Liver (tissue), 10 donors: ENCODE measurements at places on chromosomes 16 and 17. TPM values are rescaled to one million over a fixed set of nuclear protein-coding genes. Genes with fewer than 3 reads are reported as not detected.

DNA sequence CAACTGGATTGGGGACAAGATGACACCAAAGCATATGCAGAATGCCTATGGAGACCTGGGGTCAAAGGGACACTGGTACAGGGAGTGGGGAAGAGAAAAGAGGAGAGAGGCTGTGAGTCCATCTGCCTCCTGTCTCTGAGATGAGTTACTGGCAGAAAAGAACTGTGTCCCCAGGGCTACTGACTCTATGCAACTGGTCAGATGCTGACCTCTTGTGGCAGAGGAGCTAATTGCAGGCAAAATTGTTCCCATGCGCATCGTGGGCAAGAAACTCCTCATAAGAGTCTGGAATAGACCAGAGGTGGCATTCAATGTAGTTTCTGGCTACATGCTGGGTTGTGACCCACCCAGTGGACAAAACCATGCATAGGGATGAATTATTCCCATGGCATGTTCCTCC is 26.1 kb upstream of the MLKL start:
- peak; percentile 46 for DNase-seq

GRCh38 chr16:85103114-85104079 is 8.9 kb downstream of the CIBAR2 start:
- no peak for DNase-seq

DNA sequence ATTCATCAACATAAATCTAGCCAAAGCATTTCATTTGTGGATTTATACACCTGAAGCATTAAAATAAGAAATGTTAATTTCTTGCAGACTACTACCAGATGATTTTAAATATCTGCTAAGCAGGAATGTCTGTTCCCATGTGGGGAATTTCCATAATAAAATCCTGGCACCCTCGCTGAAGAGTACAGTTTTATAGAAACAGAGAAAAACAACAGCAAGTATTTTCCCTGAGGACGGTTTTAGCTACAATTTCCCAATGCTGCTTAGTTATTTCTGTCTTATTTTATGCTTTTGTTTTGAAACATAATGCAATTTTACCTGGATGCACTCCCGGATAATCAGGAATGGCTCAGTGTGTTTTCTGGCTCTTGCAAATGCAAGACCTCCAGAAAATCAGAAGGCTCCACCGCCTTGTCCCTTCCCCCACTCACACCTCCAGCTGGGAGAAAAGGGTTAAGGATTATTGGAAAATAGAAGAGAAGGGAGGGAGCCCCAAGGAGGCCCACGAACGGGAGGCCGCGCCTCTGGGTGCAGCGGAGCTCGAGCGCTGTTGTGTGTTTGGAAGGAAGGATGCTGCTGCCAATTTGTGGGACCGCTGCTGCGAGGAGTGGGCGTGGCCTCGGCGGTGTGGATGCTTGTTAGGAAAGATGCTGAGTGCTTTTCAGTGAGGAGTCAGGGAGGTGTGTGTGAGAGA is at the start of gene CNTNAP4:
Gene CNTNAP4 (plus strand): TSS at position 657 of the 694 bp plus-strand sequence. CDS start 262 bp downstream, outside the sequence.
- no peak for DNase-seq

DNA sequence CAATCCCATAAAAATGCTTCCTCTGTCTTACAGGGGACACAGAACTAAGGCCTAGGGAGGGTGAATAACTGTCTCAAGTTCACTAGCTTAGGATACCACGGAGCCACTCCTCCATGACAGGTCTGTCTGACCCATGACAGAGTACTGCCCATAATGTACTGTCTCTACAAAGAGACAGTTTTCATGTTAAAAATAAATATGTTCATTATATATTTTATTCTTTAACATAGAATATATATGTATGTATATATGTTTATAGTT is 28.3 kb upstream of the DYNLRB2 start:
- DNase-seq: no peak

- peak; percentile 67 for DNase-seq
Measured at GRCh38 chr16:30054959-30055553, 10.5 kb upstream of the ALDOA start.

DNA sequence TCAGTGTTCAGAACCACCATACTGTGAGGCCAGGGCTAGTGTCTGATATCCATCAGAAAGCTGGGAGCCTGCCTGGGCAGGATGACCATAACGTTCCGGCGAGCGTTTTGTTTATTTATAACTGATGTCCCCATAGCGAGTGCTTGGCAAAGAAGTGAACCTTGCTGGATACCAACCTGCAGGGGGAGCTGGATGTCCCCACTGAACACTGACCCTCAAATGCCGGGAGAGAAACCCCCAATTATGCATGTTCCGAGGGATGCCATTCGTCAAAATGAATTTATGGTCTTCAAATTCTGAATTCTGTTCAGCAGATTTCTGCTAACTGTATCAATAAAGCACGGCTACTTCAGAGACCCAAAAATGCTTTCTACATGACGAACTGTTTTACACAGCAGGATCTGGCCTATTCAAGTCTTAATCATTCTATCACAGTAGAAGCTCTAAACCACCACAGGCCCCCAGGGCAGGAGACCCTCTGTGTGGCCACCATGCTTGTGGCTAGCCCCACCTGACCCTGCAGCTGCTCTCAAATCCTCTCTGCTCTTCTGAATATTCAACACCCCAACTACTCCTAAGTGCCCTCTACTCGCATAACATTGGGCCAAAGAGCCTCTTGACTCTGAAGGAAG is 15.2 kb downstream of the MED24 start:
- DNase-seq: no peak

DNA sequence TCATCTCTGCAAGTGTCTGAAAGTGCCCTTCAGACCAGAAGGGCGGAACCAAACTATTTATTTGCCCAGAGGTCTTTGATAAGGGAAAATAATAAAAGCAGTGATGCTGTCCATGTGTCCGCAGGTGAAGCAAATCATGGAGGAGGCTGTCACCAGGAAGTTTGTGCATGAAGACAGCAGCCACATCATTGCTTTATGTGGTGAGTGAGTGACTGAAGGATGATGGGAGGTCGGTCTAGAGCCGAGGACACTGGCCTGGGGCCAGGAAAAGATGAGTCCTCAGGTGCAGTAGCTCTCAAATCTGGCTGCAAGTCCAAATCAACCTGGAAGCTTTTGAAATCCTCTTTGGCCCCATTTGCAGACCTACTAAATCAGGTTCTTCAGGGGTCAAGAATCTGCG is 6.1 kb downstream of the SGSM2 start:
- no peak for DNase-seq

DNA sequence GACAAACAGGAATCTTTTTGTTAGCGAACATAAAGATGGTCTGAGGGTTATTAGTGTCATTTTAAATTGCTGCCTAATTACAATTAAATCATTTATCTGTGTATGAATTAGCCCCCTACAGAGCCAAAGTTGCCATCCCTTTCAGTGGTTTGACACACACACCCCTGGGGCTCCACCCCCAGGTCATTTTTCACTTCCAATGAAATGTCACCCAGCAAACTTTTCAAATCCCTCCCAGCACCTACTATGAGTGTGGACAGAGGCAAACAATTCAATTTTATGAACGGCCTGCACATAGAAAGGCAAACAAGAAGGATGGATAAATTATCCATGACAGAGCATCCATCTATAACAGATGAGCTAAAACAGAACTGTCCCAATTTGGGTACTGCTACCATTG is 2.4 kb downstream of the MYH10 start:
- DNase-seq: no peak

DNA sequence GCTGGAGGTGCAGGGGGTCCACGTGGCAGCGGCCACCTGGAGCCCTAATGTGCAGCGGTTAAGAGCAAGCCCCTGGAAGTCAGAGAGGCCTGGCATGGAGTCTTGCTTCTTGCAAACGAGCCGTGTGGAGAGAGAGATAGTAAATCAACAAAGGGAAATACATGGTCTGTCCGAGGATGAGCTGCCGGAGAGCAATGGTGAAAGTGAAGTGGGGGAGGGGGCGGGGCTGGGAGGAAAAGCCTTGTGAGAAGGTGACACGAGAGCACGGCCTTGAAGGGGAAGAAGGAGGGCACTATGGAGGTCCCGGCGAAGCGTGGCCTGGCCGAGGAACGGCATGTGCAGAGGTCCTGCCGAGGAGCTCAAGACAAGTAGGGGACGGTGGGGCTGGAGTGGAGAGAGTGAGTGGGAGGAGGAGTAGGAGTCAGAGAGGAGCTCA is 6.0 kb upstream of the SERPINF1 start:
- DNase-seq: no peak

DNA sequence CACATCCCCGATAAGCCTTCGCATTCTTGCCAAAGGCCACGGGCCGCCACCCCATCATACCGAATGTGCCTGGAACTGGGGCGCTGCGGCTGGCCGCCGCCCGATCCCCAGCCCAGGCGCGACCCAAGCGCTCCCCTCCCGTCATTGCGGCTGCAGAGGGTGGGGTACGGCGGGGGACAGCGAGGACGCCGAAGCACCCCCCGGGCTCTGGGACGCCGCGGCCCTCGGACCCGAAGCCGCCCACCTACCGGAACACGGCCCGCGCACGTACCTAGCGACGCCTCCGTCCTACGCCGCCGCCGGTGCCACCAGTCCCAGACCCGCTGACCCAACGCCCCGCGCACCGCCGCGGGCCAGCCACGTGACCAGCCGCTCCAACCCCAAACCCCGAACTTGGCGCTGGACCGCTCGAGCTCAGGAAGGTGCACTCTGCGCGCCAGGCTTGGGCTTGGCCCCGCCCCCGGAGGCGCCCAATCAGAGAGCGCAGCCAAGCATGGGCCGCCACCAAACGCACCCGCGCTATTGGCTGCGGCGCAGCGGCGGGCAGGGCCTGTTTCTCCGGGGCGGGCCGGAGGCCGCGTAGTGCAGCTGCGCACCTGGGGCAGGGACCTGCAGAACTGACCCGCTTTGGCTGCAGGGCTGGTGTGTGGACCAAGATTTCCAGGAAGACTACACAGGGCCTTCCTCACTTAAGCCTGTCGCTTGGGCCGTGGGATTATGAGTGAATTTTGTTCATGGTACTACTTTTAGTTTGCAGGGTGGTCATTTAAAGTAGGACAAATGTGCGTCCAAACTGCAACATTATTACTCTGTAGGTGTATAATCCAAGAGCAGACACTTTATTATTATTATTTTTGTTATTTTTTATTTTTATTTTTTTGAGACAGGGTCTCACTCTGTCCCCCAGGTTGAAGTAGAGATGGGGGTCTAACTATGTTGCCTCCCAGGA is at the start of gene SHMT1:
Gene SHMT1 (minus strand): TSS at position 450 of the 949 bp plus-strand sequence. CDS start 7,569 bp downstream, outside the sequence.
- DNase-seq: peak; percentile 93

- DNase-seq: no peak
Measured at GRCh38 chr17:67557921-67558320, 159.8 kb upstream of the NOL11 start.

- no peak for DNase-seq
Measured at GRCh38 chr17:49061524-49061943, 64.3 kb downstream of the IGF2BP1 start.

- DNase-seq: no peak
Measured at GRCh38 chr16:86289304-86289703, 221.0 kb upstream of the FOXF1 start.

- DNase-seq: no peak
Measured at GRCh38 chr17:83079766-83080578, 563 bp downstream of the METRNL start.

GRCh38 chr17:62761884-62762283 is 46.2 kb downstream of the MARCHF10 start:
- no peak for DNase-seq

GRCh38 chr16:89697616-89698331 is 3.7 kb downstream of the SPATA2L start:
- DNase-seq: no peak

- DNase-seq: no peak
Measured at GRCh38 chr17:77497578-77497934, 356.8 kb downstream of the SEC14L1 start.

GRCh38 chr17:82204831-82205719 is 7.6 kb downstream of the CCDC57 start:
- no peak for DNase-seq

GRCh38 chr16:57610611-57611010 is 17.8 kb upstream of the ADGRG1 start:
- DNase-seq: no peak

GRCh38 chr17:73773702-73774101 is 129.5 kb upstream of the SDK2 start:
- DNase-seq: no peak

- no peak for DNase-seq
Measured at GRCh38 chr17:74574489-74575142, 7.3 kb upstream of the CD300H start.

- no peak for DNase-seq
Measured at GRCh38 chr16:86917471-86918365, 339.4 kb downstream of the FOXL1 start.

DNA sequence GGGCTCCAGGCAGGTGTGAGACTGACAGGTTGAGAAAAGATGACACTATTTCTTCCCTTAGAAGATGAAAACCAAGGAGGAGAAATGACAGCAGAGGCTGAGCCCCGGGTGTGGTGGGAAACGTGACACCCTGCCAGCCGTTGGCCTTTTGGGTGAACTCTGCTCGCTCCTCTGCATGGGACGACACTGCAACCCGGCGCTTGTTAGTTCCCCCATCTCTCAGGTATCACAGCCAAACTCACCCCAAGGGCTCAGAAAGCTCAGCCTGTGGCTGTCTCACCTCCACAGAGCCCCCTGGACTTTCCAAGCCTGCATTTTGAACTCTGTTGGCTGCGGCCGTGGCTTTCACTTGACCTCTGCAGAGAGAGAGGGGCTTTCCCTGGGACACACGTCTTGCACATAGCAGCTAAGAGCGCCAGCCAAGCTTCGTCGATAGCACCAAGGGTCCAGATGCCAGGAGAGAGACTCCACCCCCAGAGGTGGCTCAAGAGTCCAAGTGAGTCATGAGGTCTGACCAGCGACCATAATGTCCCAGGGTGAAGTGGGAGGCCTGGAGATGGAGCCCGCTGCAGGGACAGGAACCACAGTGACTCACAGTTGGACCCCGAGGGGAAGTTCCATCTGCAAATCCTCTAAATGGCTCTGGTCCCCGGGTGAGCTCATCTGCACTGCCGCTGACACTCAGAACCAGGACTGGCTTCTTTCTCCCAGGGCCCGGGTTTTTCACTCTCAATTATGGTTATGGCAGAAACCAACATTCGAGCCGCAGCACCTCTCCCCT is 301.9 kb downstream of the SOX9 start:
- no peak for DNase-seq

DNA sequence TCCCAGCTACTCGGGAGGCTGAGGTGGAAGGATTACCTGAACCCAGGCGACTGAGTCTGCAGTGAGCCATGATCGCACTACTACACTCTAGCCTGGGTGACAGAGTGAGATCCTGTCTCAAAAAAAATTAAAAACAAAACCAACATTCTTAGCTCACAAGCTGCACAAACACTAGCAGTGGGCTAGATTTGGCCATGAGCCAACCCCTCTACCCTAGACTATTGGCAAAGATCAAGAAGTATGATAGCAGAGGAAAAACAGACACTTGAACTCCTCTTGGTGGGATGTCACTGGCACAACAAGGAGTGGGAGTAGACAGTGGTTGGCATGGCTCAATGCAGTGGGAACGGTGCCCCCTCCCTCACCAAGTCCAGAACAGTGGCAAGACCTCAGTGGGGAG is 19.6 kb upstream of the RIPOR1 start:
- no peak for DNase-seq

TERB1 gene
- total RNA-seq: 0.08 TPM

TOX3 gene
- 2.1 TPM for total RNA-seq

VMO1 gene
- total RNA-seq: 1.7 TPM

MMP2 gene
- total RNA-seq: 4.6 TPM

ITGAX gene
- total RNA-seq: 2.5 TPM

GPR142 gene
- total RNA-seq: not detected

C1QL1 gene
- total RNA-seq: 0.23 TPM

CYTH1 gene
- total RNA-seq: 16.7 TPM

MC1R gene
- 0.19 TPM for total RNA-seq

LUC7L gene
- 34.3 TPM for total RNA-seq
